ENCODE measurements at places on chromosomes 16 and 17.
A peak's percentile ranks its signal among the peaks of the same experiment; 100 is the strongest.

- DNase-seq = no peak
These were observed 1.4 kb upstream of the CAPNS2 start for GRCh38 chr16:55565086-55565485.

- DNase-seq = peak; percentile 83
These were observed 36.6 kb upstream of the ACSM2B start for GRCh38 chr16:20612551-20613480.

- no peak for DNase-seq
These were observed 63.4 kb downstream of the PITPNC1 start for GRCh38 chr17:67440277-67441051.

DNA sequence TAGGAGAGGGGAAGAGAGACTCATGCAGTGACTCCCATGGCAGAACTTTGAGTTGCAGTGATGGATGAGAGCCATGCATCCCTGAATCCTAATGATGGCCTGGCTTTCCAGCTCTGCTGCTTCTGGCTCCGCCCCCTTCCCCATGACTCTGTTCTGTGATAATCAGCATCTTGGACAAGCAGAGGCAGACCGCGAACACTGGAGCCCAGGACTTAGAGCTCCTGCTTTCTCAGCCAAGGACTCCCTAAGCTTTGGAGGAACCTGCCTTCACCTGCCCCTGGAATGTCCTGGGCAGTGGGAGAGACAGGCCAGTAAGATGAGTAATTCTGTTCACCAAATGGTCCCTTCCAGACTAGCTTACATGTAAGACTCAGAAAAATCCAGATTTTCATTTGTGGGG is 12.5 kb downstream of the CCDC92B start:
- no peak for DNase-seq

DNA sequence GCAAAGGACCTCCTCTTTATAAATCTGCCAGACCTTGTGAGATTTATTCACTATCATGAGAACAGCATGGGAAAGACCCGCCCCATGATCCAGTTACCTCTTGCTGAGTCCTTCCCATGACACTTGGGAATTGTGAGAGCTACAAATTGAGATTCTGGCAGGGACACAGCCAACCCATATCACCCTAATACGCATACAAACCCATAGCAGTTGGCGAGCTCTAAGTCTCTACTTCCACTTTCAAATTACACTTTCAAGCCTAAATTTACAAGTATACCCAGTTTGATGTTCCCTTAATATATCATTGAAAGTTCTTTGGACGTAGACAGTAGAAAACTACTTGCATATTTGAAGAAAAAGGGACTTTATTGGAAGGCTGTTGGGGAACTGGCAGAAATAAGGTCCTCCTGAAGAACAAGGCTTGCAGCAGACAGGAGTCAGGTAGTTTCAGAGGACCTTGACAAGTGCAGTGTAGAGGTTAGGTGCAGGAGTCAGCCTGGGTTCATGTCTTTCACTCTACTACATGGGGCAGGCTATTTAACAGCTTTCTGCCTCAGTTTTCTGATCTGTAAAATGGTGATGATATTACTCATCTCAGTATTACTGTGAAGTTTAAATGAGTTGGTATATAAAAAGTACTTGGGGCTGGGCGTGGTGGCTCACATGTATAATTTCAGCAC is 107.9 kb upstream of the EEF2KMT start:
- DNase-seq = no peak

GRCh38 chr17:63444457-63444856 is 1.6 kb downstream of the CYB561 start:
- DNase-seq = no peak

- no peak for DNase-seq
These were observed 60.4 kb downstream of the NOG start for GRCh38 chr17:56653877-56654276.

DNA sequence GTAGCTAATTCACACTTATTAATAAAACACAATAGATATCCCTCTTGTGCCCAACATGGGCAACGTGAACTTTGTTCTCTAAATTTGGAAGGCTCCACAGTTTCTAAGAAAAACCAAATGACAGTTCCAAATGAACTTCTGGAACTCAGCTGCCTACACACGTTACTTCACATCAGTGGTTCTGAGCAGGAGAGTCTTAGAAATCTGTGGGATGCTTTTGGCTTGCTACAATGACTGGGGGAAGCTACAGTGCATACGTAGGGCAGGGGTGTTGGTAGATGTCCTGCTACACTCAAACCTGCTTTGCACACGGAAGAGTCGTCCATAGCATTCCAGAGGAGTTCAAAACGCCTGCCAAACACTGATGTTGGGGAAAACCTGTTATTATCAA is 8.0 kb downstream of the TXNDC11 start:
- no peak for DNase-seq

DNA sequence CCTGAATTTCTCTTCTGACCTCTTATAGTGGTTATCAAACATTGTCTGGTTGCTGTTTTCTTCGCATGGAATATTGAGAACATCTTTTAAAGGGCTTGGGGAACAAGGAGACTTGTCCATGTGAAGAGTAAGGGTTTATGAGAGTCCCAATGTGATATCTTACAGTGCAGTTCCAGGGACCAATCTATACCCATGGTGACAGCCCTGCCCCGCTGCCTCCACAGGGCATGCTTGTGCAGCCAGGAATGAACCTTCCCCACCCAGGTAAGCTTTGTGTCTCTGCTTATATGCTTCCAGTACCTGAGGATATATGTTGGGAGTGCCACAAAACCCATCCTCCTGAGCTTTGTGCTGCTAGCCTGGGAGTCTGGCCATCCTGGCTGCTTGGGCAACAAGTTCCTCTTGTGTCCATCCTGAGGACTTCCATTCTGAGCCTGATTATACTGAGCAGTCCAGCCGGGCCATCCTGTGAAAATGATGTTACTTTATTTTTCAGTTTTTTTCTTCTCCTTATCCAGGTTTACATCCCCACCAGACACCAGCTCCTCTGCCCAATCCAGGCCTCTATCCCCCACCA is 9.5 kb upstream of the RAPGEFL1 start:
- no peak for DNase-seq

GRCh38 chr16:381012-381788 is 578 bp downstream of the PGAP6 start:
- DNase-seq = no peak

DNA sequence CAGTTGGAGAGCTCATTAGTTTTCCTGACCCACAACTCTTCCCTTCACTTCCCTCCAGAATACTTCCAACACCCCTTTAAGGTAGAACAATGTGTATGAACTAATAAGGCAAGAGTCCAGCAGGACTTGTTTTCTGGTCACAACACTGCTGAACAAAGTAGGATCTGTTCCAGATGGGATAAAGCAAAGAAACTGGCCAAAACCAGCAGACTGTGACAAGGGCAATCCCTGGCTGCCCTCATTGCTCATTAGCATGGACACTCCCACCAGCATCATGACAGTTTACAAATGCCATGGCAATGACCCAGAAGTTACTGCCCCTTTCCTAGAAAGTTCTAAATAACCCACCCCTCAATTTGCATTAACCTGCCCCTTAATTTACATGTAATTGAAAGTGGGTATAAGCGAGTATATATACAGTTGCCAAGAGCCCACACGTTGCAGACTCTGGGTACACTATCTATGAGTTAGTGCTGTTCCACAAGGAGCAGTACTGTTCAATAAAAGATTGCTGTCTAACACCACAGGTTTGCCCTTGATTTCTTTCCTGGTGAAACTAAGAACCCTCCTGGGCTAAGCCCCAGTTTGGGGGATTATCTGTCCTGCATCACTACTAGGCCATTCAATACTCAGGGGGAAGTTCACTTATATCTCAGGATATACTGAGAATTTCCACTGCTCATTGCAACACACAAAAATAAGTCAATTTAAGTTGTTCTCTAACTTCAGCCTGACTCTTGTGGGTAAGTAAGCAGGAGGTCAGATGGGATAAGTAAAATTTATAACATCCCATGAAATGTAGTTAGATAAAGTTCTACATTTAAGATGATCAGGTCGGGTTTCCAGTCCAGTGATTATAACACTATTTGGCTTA is 82.3 kb downstream of the SSH2 start:
- DNase-seq = no peak

DNA sequence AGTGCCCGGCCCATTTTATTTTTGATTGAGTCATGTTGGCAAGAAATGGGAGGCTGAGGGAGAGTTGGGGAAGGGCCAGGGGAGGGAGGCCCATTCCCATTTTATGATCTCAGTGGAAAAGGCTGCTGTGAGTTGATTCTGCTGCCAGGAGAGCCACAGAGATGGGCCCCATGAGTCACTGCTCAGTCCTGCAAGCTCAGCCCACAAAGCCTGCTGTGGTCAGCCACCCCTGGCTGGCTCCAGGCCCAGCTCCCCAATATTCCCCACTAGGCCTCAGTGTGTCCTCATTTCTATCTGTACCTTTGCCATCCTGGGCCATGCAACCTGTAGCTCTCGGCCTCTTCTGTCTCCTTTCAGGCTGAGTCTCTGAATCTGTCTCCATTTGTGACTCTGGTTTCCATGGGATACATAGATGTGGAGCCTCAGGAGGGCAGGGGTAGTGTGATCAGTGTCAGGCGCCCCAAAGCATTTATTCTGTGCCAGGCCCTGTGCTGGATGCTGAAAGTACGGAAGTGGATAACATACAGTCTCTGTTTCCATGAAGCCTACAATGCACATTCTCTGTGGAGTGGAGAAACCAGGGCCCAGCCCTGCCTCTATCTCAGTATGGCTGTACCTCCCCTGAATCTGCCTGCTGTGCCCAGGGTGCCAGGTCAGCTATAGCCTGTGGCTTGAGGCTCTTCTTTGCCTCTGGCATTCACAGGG is 1.9 kb upstream of the PLEKHG4 start:
- DNase-seq = peak; percentile 50

DNA sequence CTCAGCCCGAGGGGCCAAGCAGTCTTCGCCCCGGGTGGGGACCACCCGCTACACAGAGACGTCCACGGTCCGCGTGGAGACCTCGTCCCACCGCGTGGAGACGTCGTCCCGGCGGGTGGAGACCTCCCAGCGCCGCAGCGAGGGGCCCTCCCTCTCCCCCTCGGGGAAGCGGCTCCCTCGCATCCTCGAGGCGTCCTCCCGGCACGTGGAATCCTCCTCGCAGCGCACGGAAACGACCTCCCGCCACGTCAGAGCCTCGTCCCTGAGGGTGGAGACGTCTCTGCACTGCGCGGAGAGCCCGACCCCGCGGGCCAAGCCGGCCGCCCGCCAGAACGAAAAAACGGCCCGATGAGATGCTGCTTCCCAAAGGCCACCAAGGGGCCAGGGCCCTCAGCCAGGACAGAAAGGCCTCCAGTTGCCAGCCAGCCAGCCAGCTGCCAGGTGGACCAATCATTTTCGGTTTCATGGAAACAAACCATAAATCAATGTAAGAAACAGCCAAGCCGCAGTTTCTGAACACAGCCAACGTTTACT is 424 bp downstream of the C17orf100 start:
- peak; percentile 64 for DNase-seq

- DNase-seq = no peak
These were observed 15.6 kb upstream of the CBFA2T3 start for GRCh38 chr16:88992351-88993165.

DNA sequence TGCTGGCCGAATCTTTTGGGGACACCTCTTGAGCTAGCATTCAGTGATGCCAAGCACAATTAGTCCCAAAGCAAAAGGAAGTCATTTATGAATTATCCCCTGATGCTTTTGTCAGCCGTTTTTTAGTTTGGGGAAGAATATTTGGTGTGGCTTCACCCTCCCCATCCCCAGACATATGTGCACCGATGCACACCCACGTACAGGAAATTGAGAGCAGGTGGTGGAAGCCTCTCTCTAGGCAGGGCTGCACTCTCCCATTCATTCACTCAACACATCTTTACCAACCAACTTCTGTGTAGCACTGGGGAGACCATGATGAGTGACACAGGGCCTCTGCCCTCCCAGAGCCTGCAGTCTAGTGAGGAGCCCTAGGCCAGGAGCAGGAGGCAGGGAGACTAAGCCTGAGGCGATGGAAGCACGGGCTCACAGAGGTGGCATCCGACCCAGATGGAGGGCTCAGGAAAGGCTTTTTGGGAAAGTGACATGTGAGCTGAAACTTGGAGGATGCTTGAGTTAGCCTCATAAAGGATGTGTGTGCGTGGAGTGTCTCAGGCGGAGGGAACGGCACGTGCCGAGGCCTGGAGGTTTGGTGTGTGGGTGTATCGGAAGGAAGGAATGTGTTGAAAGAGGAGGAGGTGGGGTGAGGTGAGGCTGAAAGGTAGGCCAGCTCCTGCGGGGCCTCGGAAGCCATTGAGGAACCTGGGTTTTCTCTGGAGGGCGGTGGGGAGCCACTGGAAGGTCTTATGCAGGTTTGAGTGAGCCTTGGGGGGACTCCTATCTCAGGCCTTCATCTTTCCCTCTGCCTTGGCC is 43.8 kb downstream of the PSME3IP1 start:
- DNase-seq = no peak

DNA sequence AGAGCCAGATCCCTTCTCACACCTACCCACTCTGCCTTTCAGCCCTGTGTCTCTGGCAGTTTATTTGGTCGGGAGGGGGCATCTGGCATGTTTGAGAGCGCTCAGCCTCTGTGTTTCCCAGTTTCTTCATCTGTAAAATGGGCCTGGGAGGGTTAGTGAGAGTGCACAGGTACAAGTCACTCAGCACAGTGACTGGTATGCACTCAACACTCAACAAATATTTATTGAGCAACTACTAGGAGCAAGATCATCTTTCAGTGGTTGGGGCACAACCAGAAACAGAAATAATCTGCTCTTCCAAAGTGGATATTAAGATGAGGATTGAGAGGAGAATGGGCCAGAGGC is 13.7 kb upstream of the SRCIN1 start:
- no peak for DNase-seq

DNA sequence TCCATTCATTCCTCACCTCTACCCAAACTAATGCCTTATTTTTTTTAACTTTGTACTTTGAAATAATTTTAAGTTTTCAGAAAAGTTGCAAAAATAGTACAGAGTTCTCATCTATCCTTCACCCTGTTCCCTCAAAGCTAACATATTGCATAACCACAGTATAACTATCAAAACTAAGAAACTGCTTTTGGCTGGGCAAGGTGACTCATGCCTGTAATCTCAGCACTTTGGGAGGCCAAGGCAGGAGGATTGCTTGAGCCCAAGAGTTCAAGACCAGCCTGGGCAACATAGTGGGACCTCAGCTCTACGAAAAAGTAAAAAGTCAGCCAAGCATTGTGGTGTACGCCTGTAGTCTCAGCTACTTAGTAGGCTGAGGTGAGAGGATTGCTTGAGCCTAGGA is 147.7 kb downstream of the SKAP1 start:
- DNase-seq = no peak

DNA sequence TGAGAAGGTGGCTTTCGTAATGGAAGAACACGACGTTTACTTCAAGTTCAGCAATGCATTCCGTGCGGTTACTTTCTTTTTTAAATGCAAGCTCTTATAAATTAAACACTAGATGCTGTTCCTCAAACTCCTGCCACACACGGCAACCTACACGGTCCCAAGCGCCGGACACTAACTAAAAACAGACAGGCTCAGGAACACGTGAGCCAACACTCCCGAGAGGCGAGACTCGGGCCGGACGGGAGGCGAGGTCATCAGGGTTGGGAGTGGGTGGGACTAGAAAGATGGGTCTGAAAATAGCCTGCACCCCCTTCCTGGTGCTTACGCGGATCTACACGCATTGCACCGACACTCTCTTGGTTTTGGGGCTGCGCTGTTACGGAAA is 6.4 kb downstream of the CLCN7 start:
- no peak for DNase-seq

DNA sequence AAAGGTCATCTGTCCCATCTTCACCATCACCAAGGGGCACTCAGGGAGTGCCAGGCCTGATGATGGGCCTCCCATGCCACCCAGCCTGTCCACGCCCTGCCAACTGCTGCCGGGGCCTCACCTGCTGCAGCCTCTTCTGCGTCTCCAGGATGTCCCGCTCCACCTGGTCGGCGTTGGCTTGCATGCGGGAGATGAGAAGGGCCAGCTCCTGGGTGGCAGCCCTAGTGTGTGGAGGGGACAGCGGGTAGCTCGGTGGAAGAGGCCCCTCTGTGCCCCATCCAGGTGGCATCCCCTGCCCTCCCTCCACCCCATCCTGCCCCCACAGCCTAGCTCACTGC is 3.2 kb downstream of the EVPL start:
- no peak for DNase-seq

Data from Right ventricle myocardium superior (tissue), 1 donor.